ENCODE measurements at places on chromosomes 2 and 18.

- no peak for DNase-seq
Observed at GRCh38 chr2:41741951-41742595, 305.7 kb upstream of the PKDCC start.

DNA sequence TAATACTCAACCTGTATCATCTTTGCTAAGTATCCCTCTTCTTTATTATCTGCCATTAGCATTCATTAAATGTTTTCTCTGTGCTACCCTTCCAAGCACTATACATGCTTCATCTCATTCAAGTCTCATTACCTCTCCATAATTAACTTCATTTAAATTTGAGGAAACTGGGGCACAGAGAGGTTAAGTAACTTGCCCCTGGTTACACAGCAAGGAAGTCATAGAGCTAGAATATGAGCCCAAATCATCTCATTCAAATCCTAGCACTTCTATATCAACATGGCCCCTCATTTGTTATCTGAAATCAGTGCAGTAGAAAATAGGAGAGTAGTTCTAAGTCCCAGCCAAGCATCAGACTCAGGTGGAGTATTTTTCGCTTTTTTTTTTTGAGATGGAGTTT, 4.4 kb downstream of the MRPL35 start:
- DNase-seq: no peak

GRCh38 chr2:144619760-144620159, 99.8 kb upstream of the ZEB2 start:
- DNase-seq: no peak

- DNase-seq: no peak
Observed at GRCh38 chr2:8582191-8582590, 99.7 kb upstream of the ID2 start.

- no peak for DNase-seq
Observed at GRCh38 chr2:216478151-216478550, 20.5 kb upstream of the RPL37A start.

- no peak for DNase-seq
Observed at GRCh38 chr18:47911877-47912276, 18.6 kb downstream of the SMAD2 start.

DNA sequence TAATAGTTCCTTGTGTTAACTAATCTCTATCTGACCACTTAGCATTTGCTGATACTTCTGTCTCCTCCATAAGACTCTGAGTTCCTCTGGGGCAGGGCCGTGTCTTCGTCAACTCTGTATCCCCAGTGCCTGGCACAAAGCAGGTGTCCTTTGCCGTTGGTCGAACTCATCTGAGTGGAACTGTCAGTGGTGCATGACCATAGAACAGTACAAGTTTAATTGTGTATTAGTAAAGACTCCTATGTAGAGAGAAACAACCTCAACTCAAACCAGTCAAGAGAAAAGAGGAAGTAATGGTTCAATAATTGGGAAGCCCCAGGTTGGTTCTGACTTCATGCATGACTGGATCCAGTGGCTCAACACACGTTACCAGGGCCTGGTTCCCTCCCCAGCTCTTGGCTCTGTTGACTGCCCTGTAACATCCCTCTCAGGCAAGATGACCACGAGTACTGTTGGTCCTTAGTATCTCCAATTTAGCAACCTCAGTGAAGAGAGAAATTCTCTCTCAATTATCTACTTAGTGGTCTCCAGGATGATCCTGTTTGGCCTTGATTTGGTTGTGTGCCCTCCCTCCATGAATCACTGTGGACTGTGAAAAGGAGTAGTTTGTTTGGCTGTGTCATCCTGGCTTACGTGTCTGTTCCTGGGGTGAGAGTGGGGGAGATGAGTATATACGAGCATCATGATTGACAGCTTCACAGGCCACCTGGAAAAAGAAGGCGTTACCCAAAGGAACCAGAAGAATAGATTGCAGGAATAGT, 58.5 kb upstream of the MSH6 start:
- DNase-seq: no peak

DNA sequence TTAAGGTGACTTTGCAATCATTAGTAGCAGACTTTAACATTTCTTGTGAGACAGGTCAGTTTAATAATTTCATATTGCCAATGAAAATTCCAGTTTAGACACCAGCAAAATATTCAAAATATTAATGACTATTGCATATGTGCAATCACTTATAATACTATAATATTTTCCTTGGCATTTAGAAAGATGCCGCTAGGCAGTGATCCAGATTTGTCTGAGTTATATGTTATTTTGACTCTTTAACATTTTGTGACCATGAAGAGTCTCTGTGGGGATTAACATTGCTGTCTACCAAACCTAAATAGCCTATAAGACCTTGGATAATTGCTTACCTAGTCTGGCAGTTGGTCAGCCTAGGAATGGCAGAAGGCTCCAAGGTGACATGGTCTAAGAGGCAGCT, 389.6 kb downstream of the THSD7B start:
- DNase-seq: no peak

- no peak for DNase-seq
Observed at GRCh38 chr2:201183365-201183727, 405 bp downstream of the CASP10 start.

DNA sequence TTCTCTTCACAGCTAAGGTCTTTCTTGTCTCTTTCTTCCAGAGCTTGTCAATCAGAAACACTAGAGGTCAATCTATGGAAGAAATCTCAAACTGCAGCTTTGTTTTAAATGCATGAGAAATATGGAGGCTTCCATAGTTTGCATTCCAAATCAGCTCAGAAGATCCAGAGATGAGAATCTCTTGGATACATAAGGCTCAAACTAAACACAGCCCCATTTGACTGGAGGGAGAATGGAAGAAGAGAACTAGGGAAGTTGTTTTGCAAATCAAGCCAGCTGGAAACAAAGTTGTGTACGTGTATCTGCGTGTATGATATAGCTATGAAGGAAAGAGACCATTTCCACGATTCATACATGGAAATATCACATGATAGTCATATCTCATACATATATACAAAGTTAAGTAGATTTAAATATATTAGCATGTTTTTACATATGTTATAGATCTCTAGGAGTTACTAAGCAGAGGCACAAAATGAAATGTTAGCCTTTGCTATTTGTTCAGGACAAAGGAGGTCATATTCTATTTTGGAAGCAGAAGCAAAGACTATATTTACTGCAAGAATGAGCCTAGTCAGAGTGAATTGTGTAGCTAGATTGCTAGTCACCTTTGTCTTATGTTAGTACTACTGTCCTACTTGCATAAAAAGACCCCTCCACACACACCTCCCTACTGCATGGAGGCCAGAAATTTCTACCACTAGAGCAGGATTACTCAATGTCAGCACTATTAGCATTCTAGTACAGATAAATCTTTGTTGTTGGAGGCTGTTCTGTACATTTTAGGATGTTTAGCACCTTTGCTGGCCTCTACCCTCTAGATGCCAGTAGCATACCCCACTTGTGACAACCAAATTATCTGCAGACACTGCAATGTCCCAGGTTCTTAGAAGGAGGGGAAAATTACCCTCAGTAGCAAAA, 303.5 kb upstream of the CHAC2 start:
- no peak for DNase-seq

GRCh38 chr2:36478999-36479398, 119.0 kb downstream of the FEZ2 start:
- no peak for DNase-seq

DNA sequence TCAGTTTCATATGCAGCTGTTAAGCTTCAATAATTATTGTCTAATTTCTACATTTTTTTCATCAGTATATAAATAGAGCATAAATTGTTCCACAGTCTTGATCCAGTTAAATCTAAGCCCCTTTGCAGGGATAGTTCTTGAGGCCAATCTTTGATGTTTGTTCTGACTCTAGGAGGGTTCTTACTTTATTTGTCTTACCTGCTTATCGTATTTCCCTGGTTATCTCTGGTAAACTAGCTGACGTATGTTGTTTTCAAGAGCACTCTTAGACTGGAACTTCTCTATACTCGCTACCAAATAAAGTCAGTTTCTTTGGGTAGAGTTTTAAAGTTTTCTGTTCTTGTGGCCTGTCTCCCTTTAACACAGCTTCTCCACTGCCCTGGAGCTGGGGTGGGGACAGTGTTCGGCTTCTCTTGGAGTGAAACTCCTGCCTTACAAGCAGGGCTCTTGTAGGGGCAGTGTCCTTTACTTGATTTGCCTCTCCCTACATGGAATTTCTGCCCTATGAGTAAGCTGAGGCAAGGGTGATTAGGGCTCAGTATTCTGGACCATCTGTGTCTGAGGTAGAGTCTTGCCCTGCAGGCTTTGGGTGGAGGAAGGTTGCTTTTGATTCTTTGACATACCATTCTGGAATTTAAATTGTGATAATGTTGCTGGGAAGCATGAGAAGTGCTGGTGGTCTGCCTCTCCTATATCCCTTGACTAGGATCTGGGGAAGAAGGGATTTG, 90.3 kb downstream of the PTPN4 start:
- no peak for DNase-seq

DNA sequence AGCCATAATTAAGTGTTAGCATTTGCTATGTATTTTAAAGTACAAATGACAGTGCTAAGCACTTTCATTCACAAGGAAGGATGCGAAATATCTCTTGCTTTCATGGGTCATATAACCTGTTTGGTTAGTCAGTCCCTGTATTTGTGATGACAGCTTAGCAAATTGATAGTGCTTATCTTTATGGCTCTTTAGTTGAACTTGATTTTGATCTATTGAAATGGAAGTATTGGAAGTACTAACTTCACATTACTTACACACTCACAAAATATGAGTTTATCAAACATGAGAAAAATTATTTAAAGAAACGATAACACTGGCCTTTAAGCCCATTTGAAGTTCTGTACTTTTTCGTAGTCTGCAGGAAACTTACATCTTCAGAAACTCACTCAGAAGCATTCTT, 97.4 kb upstream of the NEUROD1 start:
- DNase-seq: no peak

DNA sequence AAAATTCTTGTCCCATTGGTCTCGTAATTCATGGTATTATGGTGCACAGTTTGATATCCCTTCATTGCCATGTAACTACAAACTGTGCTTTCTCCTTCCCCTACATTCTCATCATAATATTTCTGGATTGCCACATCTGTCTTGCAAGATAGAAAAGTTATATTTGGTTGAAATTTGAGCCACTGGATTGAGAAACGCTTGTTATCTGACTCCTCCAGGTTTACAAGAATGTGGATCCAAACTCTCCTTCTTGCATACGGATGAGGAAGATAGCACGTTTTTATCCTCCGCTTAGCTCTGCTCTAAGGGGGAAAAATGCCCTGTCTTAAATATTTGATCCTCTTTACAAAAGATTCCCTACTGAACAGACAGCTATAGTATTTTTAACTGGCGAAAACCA, 438.2 kb downstream of the TSN start:
- no peak for DNase-seq

GRCh38 chr2:24939353-24939752, 19.3 kb upstream of the ADCY3 start:
- DNase-seq: no peak

- no peak for DNase-seq
Observed at GRCh38 chr2:205768815-205769494, 86.7 kb downstream of the NRP2 start.

- DNase-seq: no peak
Observed at GRCh38 chr2:64489081-64489751, 34.9 kb upstream of the AFTPH start.

DNA sequence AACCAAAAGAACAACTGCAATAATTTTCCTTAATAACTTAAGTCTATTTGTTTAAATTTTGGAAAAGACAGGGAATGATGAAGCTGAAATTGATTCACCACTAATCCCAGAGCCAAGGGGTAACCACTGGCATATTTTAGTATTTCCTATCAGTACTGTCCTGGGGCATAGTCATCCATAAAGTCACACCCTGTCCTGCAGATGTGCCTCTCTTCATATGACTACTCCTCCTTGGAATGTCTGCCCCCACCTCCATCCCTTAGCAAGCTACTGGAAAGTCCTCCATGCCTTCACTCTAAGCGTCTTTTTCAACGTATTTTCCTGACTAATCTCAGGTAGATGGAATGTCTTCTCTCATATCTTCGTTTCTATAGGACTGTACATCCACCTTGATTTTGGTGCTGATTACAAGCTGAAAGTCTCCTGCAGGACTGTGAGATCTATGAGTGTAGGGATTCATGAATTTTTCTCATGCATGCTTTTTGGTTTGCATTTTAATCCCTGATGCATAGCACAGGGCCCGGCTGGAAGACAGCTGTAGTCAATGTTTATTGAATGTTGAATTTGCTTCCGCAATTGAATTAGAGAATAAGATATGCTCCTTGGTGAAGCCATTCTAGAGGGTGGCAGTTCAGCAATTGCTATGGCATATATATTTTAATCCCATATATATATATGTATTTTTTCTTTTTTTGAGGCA, 85.6 kb downstream of the MOGAT1 start:
- no peak for DNase-seq

GRCh38 chr2:19815746-19816145, 86.0 kb downstream of the TTC32 start:
- no peak for DNase-seq

DNA sequence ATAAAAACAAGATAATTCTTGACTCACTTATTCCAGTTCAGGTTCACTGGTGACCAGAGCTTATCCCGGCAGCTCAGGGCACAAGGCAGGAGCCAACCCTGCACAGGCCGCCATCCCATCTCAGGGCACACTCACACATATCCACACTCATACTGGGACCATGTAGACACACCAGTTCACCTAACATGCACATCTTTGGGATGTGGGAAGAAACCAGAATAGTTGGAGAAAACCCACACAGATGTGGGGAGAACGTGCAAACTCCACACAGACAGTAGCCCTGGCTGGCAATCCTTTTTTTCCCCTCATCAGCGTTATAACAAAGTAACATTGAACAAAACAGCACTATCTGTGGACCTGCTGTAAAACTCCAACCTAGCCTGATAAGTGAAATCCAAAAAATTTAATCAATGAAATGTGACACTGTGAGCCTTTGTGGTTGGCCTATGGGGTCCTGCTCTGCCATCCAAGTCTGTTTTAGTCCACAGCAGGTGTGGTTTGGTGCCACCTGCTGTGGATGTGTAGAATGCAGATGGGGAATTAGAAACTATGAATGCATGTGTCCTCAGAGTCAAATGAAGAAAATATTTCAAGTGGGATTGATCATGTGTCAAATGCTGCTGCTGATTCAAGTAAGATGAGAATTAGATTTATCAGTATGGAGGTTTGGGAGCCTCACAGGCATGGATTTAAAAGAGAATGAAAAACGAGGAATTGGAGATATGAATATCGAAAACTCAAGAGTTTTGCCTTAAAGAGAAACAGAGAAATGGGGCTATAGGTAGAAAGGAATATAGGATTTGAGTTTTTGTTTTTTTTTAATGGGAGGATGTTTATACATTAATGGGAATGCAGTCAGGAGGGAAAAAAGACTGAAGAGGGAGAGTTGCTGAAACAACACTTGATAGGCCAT, 47.0 kb downstream of the UGP2 start:
- DNase-seq: peak; percentile 72

GRCh38 chr2:101690547-101691152, 6.9 kb upstream of the MAP4K4 start:
- no peak for DNase-seq

- no peak for DNase-seq
Observed at GRCh38 chr18:64692826-64693225, 543.9 kb upstream of the LINC00305 start.

All from tongue (tissue), 3 donors.